ENCODE measurements at places on chromosomes 7 and 10.

- peak; percentile 40 for DNase-seq
Observed at GRCh38 chr7:111089822-111090426, 1.0 kb upstream of the LRRN3 start.

DNA sequence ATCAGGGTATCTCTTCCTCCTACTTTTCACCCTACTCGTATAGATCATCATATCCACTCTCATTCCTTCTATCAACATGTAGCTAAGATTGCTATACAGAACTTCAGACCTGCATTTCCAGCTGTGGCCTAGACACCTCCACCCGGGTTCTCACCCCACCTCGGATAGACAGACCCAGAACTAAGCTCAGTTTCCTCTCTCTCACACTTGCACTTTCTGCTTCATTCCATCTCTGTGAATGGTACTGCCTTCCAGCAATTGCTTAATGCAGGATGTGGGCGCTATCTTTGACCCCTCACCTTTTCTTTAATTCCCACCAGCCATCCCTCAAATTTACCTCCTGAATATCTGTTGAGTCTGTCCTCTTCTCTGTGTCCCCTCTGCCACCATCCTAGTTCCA lies 35.7 kb downstream of the AGK start:
- DNase-seq = no peak

GRCh38 chr7:150339409-150339809 lies 2.0 kb downstream of the RARRES2 start:
- DNase-seq = no peak

GRCh38 chr7:78395298-78396036 lies 596.9 kb downstream of the PHTF2 start:
- DNase-seq = no peak

GRCh38 chr7:41006306-41006995 lies 696.4 kb downstream of the INHBA start:
- DNase-seq = peak; percentile 29

GRCh38 chr10:5490698-5491464 lies 8.5 kb downstream of the CALML5 start:
- DNase-seq = peak; percentile 5

- DNase-seq = no peak
Observed at GRCh38 chr10:131641231-131641630, 259.6 kb upstream of the PPP2R2D start.

DNA sequence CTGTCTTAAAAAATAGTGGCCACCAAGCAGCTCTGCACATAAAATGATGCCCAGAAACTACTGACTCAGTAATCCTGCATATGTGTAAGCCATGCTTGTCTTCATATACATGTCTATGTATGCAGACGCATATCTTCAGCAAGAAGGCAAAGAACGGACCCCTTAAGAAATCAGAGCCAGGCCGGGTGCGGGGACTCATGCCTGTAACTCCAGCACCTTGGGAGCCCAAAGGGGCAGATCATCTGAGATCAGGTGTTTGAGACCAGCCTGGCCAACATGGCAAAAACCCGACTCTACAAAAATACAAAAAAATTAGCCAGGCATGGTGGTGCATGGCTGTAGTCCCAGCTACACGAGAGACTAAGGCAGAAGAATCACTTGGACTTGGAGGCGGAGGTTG lies 295.0 kb downstream of the TCERG1L start:
- DNase-seq = no peak

GRCh38 chr10:63689768-63690167 lies 168.6 kb downstream of the REEP3 start:
- DNase-seq = no peak
